Mesothelial cell of epicardium (in vitro differentiated cells): ENCODE measurements at places on chromosomes 12 and 14. TPM values are rescaled to one million over a fixed set of nuclear protein-coding genes. Genes with fewer than 3 reads are reported as not detected.
A peak's percentile ranks its signal among the peaks of the same experiment; 100 is the strongest.

- H3K27ac ChIP-seq: no peak overlapping the region
- DNase-seq: no peak
- H3K36me3 ChIP-seq: no peaks in the 10 kb centered on the region
- peaks cover 8% of the 10 kb centered on the region for H3K27me3 ChIP-seq
- H3K4me3 ChIP-seq: no peak overlapping the region
- no peaks in the 10 kb centered on the region for H3K4me1 ChIP-seq
Measured at GRCh38 chr14:38285962-38286361, 30.1 kb upstream of the CLEC14A start.

DNA sequence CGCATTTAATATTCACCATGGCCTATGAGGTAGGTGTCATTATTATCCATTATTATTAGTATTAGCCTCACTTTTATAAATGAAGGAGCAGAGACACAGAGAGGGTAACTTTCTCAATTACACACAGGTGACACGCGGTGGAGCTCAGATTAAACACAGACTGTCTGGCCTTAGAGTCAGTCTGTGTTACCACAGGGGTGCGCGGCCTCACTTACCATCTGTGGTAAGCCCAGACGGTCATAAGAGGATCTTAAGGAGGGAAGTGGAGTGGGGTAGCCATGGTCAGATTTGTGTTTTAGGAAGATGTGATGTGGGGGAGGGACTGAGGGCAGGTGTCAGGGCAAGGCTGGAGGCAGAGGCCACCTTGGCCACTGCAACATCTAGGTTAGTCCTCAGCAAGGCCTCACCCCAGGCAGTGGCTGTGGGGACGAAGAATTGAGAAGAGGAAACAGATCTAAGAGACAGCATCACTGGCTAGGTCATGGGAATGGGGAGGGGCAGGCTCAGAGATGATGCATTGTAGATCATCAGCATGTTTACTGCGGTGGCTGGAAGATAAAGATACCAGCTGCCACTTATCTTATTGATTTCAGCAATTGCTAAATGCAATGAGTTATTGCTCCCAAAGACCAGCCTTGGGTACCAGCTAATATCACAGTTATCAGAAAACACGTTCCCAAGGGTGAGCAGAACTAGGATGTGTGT, 67.1 kb downstream of the SERPINA3 start:
- peaks cover 15% of the 10 kb centered on the region for H3K27me3 ChIP-seq
- no peaks in the 10 kb centered on the region for H3K4me1 ChIP-seq
- H3K36me3 ChIP-seq: no peaks in the 10 kb centered on the region
- H3K27ac ChIP-seq: no peak overlapping the region
- DNase-seq: peak; percentile 26
- no peak overlapping the region for H3K4me3 ChIP-seq

GRCh38 chr14:95828649-95829265, 47.9 kb upstream of the TUNAR start:
- no peak overlapping the region for H3K4me3 ChIP-seq
- H3K4me1 ChIP-seq: no peaks in the 10 kb centered on the region
- H3K27me3 ChIP-seq: peaks cover 66% of the 10 kb centered on the region
- no peak for DNase-seq
- no peaks in the 10 kb centered on the region for H3K36me3 ChIP-seq
- no peak overlapping the region for H3K27ac ChIP-seq

MAP3K9 gene
- 9.2 to 10.7 TPM (median 9.5 TPM) in 3 replicates for total RNA-seq

PPP1R1A gene
- total RNA-seq: 0.54 to 1.0 TPM (median 0.76 TPM) in 3 replicates
